ENCODE measurements at places on chromosomes 1 and 21.

DNA sequence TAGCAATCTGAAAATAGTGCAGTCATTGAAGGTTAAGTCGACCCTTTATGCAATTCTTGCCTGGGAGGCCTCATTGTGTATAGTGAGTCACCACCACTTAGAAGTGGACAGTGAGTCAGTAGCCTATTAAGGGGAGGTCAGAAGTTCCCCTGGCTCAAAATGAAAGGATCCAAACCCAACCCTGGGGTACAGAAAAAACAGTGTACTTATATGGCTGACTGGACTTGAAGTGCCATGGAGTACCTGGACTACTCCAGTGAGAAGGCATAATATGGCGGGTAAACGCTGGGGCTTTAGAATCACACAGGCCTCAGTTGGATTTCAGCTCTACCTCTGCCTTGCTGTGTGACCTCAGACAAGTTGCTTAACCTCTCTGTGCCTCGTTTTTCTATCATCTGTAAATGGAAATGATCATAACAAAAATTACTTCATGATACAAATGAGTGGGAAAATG is 2.2 kb upstream of the BCL9 start:
- DNase-seq, result no peak

GRCh38 chr1:186531561-186532165 is 70.7 kb upstream of the PDC start:
- no peak for DNase-seq

DNA sequence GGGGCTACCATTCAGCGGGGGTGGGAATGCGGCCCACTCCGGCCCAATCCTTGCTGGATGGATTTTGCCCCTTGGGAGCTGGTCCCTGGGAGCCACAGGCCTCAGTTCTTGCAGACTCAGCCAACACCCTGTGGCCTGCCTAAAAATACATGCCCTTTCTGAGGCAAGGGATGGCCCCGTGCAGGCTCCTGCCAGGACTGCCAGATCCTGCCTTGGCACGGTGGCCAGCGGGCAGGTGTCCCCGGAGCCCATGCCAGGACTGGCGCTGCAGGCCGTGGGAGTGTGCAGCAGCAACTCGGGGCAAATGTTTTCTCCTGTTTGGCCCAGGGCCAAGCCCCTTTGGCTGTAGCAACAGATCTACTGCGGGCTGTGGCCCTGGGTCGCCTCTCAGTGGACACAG is 1.6 kb upstream of the PANK4 start:
- DNase-seq, result no peak

DNA sequence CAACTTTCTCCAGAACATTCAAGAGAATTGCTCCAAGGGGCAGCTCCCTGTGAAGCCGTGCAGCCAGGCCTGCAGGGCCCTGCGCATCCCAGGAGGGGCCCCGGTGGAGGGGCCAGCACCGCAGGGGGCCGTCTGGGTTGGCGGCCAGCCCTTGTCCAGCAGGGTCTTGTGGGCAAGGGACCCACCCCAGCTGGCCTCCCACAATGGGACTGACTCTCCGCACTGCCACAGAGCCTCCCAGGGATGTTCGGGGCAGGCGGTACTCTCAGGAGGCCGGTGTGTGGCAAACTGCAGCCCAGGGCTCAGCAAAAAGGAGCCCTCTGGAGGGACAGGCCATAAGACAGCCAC is 68.2 kb upstream of the COL6A1 start:
- no peak for DNase-seq

DNA sequence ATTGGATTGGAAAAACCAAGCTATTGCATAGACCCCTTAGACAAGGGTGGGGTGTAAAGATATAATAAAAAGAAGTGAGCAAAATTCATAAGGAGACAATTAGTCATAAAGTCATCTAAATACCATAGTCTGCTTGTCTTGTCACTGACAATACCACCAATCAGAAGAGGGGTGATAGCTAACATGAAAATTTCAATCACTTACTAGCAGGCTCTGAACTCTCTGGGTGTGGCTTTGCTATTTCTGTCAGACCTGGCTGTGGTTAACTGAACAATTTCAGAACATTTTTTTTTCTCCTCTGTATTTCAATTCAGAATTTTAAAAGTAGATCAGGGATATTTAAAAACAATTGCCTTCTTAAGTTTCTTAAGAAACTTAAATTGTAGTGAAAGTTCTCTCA is 158.5 kb upstream of the PRMT6 start:
- no peak for DNase-seq

DNA sequence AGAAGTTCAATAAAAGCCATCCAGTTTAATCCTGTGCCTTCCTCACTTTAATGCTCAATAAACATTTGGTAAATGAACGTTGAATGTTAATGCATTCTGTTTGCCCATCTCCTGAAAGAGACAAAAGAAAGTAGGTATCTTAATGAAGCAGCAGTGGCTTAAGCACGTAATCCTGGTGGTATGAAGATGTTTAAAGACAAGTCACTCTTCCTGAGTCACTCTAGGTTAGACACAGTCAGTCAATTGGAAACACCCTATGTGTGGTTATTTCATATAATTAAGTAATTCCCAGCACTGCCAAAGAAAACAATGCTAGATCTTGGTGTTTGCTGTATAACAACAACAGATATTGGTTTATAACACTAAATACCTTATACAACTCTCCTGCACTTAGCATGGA is 334.0 kb upstream of the FMN2 start:
- DNase-seq, result no peak

- DNase-seq, result no peak
Observed at GRCh38 chr1:212700223-212700891, 717 bp upstream of the BATF3 start.

DNA sequence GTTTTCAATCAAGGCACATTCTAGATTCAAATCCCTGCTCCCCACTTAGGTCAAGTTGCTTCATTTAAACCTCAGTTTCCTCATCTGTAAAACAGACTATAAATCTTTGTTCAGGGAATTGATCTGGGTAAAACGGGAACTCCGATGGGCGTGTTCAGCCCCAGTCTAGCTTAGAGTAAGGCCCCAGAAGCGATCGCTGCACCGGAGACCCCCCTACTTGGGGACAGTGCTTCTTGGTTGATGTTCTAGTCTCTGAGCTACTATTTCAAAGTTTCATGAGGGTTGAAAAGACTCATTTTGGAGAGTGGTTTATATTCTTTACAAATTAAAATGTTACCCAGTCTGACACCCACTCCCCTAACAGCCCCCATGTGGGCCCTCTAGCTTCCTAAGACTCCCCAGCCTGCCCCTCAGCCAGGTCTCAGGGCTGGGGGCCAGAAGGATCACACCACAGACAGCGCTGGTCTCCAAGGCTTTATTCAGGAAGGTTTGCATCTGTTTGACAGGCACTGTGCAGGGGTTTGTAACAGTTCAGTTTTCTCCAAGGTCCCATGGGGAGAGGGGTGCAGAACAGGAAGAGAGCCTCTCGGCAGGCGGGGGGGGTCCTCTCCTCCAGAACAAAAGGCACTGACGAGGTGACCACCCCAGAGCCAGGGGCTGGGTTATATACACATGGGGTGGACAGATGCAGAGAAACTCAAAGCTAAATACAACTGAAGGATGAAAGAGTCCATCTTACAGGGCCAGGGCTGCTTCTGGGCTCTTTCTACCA is 82.9 kb downstream of the STUM start:
- DNase-seq, result no peak

DNA sequence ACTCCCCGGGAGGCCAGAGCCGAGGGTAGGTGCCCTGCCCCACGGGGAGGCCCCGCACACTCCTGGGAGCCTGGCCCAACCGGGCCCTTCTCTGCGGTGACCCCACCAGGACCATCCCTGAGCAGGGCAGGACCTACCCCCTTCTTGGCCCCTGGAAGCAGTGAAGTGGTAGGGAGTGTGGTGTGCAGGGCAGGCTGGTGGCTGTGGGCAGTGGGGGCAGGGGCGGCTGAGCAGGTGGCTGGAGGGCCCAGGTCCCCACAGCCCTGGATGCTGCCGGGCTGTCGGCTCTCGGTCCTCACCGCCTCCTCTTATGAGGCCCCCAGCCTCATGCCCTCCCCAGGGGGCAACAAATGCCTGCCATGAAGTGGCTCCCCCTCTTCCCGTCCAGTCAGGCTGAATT is 19.5 kb downstream of the PLCH2 start:
- DNase-seq, result no peak
